ENCODE measurements at places on chromosomes 13 and 19.

DNA sequence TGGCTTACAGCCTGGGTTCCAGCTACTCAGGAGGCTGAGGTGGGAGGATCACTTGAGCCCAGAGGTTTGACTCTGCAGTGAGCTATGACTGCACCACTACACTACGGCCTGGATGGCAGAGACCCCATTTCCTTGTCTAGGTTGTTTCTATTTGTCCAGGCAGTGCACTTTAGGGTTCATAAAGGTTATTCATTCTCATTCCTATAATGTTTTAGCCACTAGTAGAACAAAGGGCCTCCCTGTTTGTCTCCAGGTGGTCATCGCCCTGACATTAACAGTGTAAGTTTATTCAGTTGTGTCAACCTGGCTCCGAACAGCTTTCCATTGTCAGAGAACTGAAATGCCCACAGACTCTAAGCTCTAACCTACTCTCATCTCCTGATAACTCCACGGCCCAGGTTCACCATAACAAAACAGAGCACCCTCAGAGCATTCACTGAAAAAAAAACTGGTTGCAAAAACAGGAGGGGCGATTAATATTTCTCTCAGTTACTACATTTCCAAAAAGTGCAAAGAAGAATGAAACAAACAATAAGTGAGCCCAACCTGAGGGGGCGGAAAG, 37.1 kb downstream of the SMAD9 start:
- no peak for DNase-seq

DNA sequence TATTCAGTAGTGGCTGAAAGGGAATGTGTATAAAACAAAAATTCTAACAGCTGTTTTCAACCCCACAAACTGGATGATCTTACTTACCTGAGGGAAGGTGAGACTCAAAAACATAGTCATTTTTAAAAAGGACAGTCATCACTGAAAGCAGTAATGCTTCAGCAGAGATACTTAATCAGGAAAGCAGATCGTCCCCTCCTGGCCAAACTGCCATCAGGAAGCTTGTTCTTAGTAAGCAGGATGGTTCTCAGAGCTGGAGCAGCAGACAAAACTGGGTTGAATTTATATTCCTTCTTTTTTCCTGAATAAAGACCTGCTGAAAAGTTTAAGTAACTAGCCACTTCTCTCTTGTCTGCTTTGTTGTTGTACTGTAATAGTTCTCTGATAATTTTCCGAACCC, 1156.5 kb downstream of the OLFM4 start:
- DNase-seq: no peak

DNA sequence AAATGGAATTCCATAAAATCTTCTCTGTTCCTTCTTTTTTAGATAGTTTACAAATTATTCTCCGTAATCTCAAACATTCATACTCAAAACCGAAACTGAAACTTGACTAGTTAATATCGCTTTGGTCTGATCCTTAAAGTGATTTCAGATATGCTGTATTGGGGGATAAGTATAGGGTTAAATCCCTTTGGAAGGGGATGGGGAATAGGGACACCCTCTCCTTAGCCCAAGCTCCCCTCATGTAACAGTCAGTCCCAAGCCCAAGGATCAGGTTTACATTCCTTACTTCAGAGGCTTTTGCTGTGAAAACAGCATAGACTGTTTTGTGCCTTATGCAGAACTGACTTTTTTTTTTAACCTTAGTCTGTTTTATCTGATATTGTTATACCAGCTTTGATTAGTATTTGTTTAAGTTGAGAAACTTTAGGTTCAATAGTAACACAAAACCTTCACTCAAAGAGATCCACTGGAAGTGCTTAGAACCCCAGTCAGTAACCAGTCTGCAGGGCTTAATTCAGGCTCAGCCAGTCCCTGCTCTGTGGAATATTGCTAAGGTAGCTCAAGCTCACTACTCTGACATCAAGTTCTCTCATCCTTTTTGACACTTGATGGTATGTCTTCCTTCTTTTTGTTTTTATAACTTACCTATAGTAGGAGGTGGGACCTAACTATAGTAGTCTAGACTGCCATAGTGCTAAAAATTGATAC, 10.5 kb downstream of the CDADC1 start:
- no peak for DNase-seq

DNA sequence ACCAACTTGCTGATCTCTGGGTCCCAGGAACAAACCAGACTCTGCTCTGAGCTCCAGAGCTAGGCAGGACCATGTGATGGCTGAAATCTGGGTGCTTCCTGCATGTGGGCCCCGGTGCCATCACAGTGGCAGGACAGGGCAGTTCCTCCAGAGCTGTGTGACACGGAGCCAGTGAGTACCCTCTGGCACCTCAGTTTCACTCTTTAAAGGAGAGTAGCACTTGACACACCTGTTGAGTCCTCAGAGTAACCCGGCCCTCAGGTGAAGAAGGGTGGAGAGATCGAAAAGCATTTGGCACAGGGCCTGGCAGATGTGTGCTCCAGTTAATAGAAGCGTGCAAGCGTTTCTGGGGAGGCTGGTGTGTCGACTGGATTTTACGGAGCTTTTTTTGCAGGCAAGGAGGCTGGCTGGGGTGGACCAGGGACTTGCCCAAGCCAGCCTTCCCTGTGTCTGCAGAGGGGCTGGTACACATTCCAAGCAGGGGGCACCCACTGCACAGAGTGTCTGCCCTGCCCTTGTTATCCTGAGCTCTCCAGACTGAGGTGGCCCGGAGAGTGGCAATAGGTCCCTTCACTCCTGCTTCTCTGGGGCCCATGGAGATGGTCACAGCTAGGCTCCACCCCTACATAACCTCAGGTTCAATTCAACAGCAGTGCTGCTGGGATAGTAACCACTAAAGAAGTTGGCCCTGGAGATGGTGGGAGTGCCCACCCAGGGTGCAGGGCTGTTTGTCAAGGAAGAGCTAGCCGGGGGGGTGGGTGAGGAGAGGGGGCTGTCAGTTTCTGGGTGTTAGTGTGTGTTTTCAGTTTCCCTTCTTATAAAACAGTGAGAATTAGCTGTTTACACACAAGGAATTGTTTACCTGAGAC, 8.3 kb downstream of the RPS19 start:
- DNase-seq: no peak

DNA sequence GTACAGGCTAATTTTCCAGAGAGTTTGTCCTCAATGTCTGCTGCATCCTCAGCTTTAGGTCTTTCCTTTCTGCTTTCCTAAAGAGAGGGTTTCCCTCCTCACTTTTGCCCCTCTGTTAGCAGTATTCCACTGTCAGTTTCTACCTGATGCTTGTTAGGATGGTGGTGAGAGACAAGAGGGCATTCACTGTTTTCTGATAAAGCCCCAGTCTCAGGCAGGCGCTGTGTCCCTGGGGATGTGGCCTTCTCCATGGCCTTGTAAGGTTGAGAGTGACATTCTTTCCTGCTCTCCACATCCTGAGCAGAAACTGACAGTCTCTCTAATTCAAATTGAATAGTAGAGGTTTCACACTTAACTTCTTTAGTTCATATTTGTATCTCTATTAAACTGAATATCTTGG, 14.9 kb downstream of the C13orf42 start:
- DNase-seq: no peak

- no peak for DNase-seq
These were observed 3.0 kb downstream of the TM6SF2 start for GRCh38 chr19:19269952-19270694.

GRCh38 chr13:29703421-29703820, 107.9 kb upstream of the SLC7A1 start:
- DNase-seq: no peak

All from stimulated activated CD4-positive, alpha-beta T cell treated with anti-CD3 and anti-CD28 coated beads, TNF-alpha, amount 100 ng/mL, for 1 hour (primary cell).